ENCODE measurements at places on chromosomes 12 and 14. TPM values are rescaled to one million over a fixed set of nuclear protein-coding genes. Genes with fewer than 3 reads are reported as not detected.

Gene SIX1
- 14.9 TPM for total RNA-seq

Gene PLBD1
- 1.9 TPM for total RNA-seq

- peak; percentile 72 for DNase-seq
These were observed 68.2 kb upstream of the E2F7 start for GRCh38 chr12:77133566-77133965.

DNA sequence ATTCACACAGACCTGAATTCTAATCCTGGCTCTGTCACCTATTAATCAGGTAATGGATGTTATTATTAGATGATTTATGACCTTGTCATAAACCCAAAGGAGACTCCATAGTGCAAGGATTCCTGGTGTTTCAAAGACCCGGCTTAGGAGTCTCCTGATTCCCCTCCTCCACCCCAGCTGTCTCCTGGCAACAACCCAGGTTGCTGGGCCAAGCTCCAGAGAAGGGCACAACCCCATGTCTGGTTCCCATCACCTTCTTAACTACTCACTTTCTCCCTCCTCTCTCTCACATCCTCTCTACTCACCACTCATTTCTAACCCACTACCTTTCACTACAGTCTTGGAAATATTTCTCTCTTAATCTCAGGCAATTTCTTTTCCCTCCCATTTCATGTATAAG is 41.6 kb downstream of the RHOJ start:
- no peak for DNase-seq

Gene CDKL1
- 2.5 TPM for total RNA-seq

GRCh38 chr12:89547101-89547500 is 21.3 kb upstream of the POC1B start:
- no peak for DNase-seq

DNA sequence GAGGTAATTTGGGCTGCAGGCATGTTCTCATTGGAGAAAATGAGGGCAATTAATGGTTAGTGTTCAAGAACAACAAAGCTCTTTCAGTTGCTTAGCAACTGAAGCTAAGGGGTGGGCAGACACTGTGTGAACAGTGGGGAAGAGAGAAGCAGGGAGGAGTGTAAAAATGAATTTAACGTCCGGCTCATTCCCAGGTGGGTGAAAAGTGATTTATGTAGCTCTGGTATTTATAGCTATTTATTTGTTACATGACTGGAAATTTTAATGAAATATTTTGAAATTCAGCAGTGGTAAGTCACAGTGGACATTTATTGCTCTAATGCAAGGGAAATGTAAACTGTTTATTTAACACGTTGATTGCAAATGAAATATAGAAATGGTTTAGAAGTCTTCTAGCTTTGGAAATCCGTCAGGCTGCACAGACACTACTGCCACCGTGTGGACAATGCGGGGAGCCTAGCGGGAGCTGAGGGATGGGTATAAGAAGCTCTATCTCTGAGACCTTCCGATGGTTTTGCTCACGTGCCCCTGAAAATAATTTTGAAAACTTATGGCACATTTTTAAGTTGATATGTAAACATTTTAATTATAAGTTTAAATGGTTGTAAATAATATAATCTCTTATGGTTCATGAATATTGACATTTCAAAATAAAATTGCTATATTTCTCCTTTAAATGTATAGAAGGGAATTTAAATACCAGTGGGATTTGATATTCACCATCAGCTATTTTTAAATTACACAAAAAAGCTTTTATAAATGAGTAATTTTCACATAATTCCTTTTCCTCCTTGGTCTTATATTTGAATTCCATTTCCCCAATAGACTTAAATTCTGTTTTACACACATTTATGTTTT is 54.4 kb downstream of the E2F7 start:
- peak; percentile 79 for DNase-seq

DNA sequence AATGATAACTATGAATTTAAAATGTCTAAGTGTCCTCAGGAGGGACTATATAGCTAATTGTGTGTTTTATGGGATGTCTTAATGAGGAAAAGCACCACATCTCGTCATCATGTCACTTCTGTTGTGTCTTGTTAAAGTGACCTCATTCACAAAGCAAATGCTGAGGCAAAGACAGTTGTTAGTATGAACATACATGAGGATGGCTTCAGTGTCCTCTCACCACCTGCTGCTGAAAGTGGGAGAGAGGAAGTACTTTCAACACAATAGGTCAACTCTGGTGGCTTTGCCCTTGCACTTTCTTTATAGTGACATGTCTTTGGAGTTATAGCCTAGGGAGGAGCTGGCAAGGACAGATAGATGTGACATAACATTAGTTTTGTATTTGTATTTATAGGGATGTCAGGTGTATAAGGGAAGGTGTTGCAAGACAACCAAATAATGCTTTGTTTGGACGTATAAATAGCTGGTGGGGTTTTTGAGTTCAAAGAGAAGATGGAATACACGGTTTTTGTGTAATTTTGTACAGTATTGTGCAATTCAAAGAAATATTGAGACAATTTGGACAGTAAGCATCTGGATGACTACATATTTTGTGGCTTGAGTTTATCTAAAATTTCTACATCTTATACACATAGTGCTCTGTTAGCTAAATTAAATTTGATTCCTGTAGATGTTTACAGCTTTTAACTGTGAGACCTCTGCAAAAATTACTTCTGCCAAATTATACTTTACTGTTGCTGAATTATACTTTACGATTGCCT is 131.7 kb upstream of the ATP2B1 start:
- DNase-seq: no peak

GRCh38 chr14:67733616-67734015 is 31.9 kb downstream of the RDH12 start:
- no peak for DNase-seq

GRCh38 chr12:1523558-1524050 is 70.8 kb downstream of the FBXL14 start:
- no peak for DNase-seq

Gene EIF2B2
- total RNA-seq: 72.0 TPM

DNA sequence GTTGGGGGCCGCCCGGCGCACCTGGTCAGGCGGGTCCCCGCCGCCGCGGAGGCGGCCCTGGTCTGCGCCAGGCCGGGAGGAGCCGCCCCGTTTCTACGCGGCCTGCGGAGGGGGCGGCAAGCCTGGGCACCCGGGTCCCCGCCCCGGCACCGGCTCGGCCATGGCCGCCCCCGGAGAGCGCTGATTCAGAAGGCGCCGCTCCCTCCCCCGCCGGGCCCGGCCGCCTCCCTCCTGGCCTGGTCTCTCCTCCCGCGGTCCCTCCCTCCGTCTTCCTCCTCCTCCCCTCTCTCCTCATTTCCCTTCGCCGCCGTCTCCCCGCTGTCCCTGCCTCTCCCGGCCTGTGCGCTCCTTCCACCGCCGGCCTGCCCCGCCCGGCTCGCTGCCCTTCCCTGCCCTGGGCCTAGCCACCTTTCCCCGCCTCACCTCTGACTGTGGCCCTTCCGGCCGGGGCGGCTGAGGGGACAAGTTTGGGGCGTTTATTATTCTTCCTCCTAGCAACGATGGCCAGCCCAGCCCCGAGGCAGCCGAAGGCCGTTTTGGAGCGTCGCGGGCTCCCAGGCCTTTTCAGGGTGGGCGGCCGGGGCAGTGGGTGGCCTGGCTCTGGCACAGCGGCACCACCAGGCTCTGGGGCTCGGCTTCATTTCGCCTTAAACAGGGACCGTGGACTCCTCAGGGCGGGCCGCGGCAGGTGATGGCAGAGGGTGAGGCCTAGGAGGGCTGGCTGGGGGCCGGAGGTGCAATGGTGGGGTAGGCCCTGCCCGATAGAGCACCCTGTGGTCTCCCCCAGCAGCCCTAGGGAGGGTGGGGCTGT is 768 bp downstream of the CEP170B start:
- peak; percentile 90 for DNase-seq

- no peak for DNase-seq
These were observed 77.0 kb downstream of the TMEM117 start for GRCh38 chr12:43912859-43913258.

Gene ACACB
- total RNA-seq: 2.3 TPM
